ENCODE measurements at places on chromosomes 1 and 21.

GRCh38 chr1:232589111-232589811 lies 40.7 kb downstream of the SIPA1L2 start:
- no peak for DNase-seq

GRCh38 chr1:213385806-213386324 lies 334.8 kb downstream of the RPS6KC1 start:
- no peak for DNase-seq

DNA sequence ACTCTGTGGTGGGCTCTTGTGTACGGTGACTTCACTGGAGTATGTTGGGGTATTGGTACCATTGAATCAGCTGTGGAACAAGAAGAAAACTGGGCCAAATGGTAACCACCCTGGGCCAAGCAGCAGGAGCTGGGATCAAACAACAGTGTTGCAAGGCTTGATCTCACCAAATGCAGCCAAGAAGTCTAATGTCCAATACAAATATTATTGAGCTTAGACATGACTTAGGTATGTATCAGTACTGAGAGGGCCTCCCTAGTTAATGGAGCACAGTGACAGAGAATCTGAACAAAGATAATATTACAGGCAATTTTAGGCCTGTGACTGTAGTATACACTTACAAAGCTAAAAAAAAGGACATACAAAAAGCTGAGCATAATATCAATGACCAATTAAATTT lies 604.8 kb downstream of the PLA2G4A start:
- DNase-seq = no peak

- no peak for DNase-seq
Measured at GRCh38 chr21:46213620-46214286, 14.8 kb downstream of the LSS start.

GRCh38 chr1:240577095-240577494 lies 34.9 kb downstream of the GREM2 start:
- DNase-seq = no peak

- DNase-seq = no peak
Measured at GRCh38 chr1:98842241-98842640, 162.4 kb downstream of the PLPPR5 start.

GRCh38 chr1:101920577-101920976 lies 76.1 kb downstream of the OLFM3 start:
- no peak for DNase-seq

GRCh38 chr1:168216171-168216570 lies 9.6 kb upstream of the SFT2D2 start:
- DNase-seq = no peak

DNA sequence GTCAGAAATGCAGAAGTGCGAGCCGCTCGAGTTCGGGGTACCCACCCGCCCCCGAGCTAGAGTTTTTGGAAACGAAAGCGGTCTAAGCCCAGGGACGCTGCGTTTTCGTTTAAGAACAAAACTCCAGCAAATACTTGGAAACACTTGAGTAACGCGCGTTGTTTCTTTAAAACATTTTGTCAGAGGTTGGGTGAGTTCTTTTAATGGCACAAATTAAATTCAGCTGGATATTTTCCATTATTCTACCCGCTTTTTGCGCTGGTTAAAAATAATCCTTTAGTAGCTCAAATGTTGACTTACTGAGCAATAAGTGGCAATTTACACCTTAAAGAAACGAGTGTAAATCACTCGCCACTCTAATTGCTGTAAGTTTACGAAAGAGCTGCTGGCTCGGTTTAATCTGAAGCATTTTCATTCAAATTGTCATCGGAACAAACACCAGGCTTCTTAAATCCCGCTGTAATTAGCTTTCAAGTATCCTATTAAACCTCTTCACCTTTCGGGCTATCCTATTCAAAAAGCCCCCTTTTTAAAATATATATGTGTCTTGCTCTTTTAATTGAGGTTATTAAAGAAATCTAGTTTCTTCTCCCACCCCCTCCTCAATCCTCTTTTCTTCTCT lies 1.5 kb downstream of the LHX8 start:
- no peak for DNase-seq

DNA sequence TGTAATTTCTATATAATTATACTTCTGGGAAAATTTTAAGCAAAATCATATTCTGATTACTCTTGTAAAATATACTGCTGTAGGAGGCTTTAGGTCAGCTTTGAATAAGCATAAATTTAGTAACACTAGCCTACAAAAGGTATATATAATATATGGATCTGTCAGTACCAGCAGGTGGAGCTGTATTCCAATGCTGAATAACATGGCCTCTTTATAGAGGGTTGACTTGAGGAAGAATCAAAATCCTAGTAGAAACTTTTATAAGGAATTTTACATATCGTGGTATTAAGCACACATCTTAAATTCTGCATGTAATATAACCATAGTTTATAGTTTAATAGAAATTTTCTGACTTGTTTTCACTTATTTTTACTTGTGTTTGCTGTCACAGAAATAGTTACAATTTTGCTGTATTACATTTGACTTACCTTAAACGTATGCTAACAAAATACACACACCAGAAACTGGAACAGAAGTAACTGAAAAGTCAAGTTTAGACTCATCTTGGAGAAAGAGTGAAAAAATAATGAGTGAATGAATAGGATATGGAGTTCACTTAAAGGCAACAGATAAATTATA lies 79.3 kb downstream of the HMCN1 start:
- no peak for DNase-seq

Data from stimulated activated CD4-positive, alpha-beta T cell treated with anti-CD3 and anti-CD28 coated beads, Interleukin-2, amount 100 ng/mL, for 48 hours (primary cell).